Mesothelial cell of epicardium (in vitro differentiated cells): ENCODE measurements at places on chromosomes 5 and 9.

- DNase-seq = no peak
Observed at GRCh38 chr9:90444609-90445204, 197.9 kb downstream of the DIRAS2 start.

- DNase-seq = no peak
Observed at GRCh38 chr5:168209244-168209995, 82.0 kb upstream of the WWC1 start.

DNA sequence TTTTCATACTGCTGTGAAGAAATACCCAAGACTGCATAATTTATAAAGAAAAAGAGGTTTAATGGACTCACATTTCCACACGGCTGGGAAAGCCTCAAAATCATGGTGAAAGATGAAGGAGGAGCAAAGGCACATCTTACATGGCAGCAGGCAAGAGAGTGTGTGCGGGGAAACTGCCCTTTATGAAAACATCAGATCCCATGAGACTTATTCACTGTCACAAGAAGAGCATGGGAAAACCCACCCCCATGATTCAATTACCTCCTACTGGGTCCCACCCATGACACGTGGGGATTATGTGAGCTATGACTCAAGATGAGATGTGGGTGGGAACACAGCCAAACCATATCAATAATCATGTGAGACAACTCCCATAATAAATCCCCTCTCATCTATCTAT lies 8.7 kb downstream of the TTC39B start:
- DNase-seq = no peak

- no peak for DNase-seq
Observed at GRCh38 chr9:78697618-78698017, 400.7 kb downstream of the PSAT1 start.

DNA sequence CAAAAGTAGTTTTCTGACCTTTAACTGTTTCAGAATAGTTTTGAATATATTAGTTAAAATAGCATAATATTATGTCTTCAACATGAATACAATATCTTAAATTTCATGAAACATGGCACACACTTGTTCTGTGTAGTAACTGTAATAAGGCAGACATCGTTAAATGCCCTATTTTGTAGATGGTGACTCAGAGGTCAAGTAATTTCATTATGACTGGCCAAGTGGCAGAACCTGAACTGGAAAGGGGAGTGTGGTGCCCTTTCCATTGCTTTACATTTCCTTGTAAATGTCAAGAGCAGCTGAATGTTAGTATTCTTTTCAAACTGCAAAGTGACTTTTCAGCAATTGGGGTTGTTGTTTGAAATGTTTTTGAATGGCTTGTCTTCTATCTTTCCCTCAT lies 201.2 kb upstream of the CDKN2B start:
- no peak for DNase-seq

GRCh38 chr5:54927097-54927746 lies 58.2 kb downstream of the ESM1 start:
- DNase-seq = no peak

GRCh38 chr5:122367456-122367855 lies 55.4 kb downstream of the SNCAIP start:
- no peak for DNase-seq

- no peak for DNase-seq
Observed at GRCh38 chr5:103804711-103805110, 242.1 kb upstream of the NUDT12 start.

GRCh38 chr9:28801144-28801799 lies 1228.0 kb upstream of the C9orf72 start:
- no peak for DNase-seq

DNA sequence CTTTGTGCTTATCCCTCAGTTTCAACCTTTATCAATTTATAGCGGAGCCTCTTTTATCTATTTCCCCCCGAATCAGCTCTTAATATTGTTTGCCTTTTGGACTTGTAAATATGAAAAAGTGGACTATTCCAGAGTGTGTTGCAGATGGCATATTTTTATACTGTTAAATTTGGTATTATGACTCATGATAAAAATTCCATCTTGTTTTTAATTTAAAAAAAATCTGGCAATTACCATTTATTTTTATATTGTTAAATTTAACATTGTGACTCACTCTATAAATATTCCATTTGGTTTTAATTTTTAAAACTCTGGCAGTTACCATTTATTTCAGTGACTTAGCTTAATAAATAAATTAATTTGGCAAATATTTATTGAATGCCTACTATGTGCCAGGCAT lies 37.5 kb downstream of the RBM27 start:
- no peak for DNase-seq
